ENCODE measurements at places on chromosomes 3 and 15. TPM values are rescaled to one million over a fixed set of nuclear protein-coding genes. Genes with fewer than 3 reads are reported as not detected.

DNA sequence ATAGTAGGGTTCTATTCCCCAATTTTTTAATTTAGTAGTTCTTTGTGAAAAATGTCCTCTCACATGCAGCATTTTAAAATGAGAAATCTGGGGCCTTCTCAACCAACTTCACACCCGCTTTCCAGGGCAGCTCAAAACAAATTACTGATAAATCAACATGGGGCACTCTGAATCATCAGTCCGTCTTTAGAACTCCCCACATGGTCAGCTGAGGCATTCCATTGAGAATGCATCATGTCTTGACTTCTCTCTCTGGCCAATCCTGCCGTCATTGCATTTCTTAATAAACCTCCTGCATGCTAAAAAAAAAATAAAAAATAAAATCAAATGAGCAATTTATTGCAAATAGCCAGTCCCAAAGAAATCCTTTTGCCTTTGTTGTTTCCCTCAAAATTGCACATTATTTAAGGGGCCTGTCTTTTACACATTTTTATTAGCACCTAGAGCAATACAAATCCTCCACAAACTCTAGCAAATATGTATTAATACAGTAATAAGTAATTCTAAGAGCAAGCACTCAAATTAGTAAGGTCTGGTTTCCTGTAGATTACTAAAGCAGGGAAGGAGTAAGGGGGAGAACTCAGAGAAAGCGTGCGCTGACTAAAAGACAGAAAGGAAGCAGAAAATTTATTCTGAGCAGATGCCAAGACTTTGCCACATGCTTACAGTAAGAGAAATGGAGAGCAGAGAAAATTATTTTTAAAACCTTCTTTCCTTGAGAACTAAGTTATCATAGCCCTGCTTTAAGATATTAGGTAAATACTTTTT, 175.7 kb downstream of the TNIK start:
- peak; percentile 64 for DNase-seq
- no peaks in the 10 kb centered on the region for H3K27me3 ChIP-seq
- peak overlapping the region; percentile 66 for H3K27ac ChIP-seq

DNA sequence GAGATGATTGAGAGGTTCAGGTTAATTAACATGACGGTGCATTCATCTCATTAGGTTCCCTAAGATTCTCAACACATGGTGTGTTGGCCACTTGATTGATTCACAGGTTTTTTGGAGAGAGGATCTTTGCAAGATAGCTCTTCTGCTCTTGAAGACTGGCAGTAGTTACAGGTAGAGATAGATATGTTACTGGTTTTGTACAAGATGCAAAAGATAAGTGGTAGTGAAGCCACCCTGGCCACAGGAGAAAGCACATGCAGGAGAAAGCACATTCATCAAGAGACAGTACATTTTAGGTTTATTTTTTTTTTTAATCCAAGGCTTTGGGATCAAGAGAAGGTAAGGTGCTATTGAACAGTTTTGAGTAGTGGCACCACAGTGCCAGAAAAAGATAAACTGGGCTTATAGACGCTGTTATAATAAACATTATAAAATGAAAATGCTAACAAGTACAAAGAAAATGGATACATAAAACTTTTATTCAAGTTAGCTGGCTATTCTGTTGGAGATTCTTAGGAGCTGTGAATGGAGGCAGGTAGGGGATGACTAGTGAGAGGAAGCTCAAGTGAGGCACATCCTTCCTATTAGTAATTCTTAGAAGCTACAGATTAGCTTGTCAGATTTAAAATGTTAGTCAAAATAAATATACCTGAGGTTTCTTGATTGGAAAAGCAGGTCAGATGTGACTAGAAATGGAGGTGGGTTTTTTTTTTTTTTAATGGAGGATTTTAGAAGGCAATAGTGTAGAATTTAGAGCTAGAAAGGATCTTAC, 10.8 kb downstream of the SELENOT start:
- peaks cover 24% of the 10 kb centered on the region for H3K36me3 ChIP-seq
- DNase-seq = no peak
- no peak overlapping the region for H3K4me3 ChIP-seq
- no peaks in the 10 kb centered on the region for H3K4me1 ChIP-seq
- H3K27me3 ChIP-seq = no peaks in the 10 kb centered on the region
- no peak overlapping the region for H3K27ac ChIP-seq

GRCh38 chr3:107619549-107619948, 96.8 kb downstream of the BBX start:
- no peak overlapping the region for H3K4me3 ChIP-seq
- no peak overlapping the region for H3K27ac ChIP-seq
- H3K27me3 ChIP-seq = no peaks in the 10 kb centered on the region

DNA sequence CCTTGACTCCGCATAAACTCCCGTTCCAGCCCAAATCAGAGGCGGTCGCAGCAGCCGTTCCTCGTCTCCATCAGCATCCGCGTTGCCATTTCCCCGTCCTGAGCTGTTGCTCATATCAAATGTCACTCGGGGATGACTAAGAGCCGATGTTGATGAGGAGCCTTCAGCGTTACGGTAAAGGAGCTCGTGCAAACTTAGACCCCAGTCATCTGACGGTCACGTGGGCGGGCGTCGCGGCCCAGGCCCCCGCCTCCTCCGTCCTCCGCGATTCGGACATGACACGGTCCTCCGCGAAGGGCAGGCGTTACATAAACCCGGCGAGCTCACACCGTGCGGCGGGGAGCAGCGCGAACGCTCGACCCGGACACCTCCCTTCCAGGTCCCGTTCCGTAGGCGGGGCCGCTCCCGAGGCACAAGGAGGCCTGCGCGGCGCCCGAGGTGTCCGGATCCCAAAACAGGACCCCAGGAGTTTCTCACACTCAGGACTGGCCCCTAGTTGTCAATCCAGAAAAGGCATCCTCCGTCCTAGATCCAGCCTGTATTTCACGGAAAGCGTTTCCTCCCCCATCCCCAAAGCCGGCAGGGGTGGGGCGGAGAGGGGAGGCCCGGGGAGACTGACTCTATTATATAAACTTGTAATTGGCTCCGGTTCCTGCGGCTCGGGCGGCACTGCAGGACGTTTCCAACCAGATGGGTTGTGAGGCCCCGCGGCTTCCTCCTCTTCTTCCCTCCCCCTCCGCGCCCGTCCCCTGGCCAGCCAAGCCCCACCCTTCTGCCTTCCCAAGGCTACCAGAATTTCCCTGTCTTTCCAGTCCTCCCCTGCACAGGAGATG, 100.0 kb upstream of the IGF1R start:
- peaks cover 12% of the 10 kb centered on the region for H3K4me1 ChIP-seq
- H3K4me3 ChIP-seq = peak overlapping the region; percentile 45
- H3K27me3 ChIP-seq = peaks cover 13% of the 10 kb centered on the region
- no peak overlapping the region for H3K27ac ChIP-seq

GRCh38 chr3:29004885-29005599, 275.8 kb upstream of the RBMS3 start:
- no peaks in the 10 kb centered on the region for H3K27me3 ChIP-seq
- H3K27ac ChIP-seq = no peak overlapping the region
- H3K4me3 ChIP-seq = no peak overlapping the region
- DNase-seq = no peak

- H3K4me1 ChIP-seq = no peaks in the 10 kb centered on the region
- H3K36me3 ChIP-seq = no peaks in the 10 kb centered on the region
- DNase-seq = no peak
- H3K27me3 ChIP-seq = no peaks in the 10 kb centered on the region
Measured at GRCh38 chr3:88009066-88009465, 49.7 kb downstream of the CGGBP1 start.

DNA sequence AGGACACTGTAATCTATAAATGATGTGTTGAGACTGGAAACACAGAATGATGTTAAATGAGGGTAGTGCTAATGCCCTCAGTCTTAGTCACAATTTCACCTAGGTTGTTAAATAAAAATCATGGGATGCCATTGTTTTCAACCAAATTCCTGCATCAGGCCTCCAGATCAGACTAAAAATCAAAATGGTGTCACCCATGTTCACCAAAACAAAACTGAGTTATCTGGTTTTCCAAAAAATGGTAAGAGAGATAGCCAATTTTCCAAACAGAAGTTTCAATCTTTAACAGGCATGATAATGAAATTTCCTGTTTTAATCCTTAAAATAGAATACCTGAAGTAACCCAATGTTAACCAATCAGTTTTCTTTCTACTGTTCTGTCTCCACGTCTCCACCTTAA, 2.2 kb upstream of the PIAS1 start:
- H3K4me3 ChIP-seq = no peak overlapping the region
- no peak overlapping the region for H3K27ac ChIP-seq
- DNase-seq = no peak
- H3K4me1 ChIP-seq = peaks cover 16% of the 10 kb centered on the region
- H3K27me3 ChIP-seq = no peaks in the 10 kb centered on the region
- H3K36me3 ChIP-seq = peaks cover 4% of the 10 kb centered on the region

- no peaks in the 10 kb centered on the region for H3K27me3 ChIP-seq
- H3K4me3 ChIP-seq = no peak overlapping the region
- no peaks in the 10 kb centered on the region for H3K4me1 ChIP-seq
- no peak overlapping the region for H3K27ac ChIP-seq
- H3K36me3 ChIP-seq = no peaks in the 10 kb centered on the region
Measured at GRCh38 chr3:85935171-85935570, 976.4 kb downstream of the CADM2 start.

DNA sequence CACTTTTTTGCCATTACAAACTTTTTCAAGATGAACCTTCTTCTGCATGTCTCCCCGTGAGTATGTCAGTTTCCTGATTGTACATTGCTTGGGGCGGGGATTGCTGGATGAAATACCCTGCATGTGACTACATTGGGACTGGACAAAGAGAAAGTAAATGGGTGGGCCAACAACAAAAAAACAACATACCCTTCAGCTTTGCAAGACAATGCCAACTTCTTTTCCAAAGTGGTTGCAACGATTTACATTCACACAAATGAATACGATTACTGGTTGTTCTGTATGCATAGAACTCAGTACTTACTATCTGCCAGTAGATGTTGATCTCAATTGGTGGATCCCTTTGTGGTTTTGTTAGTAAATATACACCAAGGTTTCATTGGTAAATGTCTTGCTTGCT, 908.4 kb downstream of the AGBL1 start:
- H3K27me3 ChIP-seq = no peaks in the 10 kb centered on the region
- H3K36me3 ChIP-seq = no peaks in the 10 kb centered on the region
- DNase-seq = no peak
- H3K4me3 ChIP-seq = no peak overlapping the region
- no peaks in the 10 kb centered on the region for H3K4me1 ChIP-seq

- peaks cover 7% of the 10 kb centered on the region for H3K4me1 ChIP-seq
- DNase-seq = no peak
- no peak overlapping the region for H3K27ac ChIP-seq
Measured at GRCh38 chr3:49244581-49245205, 32.3 kb downstream of the C3orf62 start.

DNA sequence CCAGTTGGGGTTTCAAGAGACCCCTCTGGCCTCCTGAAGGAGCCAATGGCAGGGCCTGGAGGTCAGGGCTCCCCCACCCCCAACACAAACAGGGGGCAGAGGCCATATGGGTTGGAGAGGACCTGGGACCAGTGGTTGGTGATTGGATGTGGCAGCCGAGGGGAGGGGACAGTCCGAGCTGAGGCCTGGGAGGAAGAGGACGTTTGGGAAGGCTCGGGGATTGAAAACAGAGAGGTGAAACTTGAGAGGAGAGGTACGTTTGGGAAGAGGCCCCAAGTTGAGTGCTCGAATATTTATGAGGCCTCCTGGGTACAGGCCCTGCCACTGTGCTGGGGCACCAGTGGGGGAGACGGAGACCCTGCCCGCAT, 53.7 kb downstream of the DNAJB8 start:
- DNase-seq = no peak
- no peak overlapping the region for H3K4me3 ChIP-seq
- peaks cover 23% of the 10 kb centered on the region for H3K4me1 ChIP-seq
- no peaks in the 10 kb centered on the region for H3K27me3 ChIP-seq

DNA sequence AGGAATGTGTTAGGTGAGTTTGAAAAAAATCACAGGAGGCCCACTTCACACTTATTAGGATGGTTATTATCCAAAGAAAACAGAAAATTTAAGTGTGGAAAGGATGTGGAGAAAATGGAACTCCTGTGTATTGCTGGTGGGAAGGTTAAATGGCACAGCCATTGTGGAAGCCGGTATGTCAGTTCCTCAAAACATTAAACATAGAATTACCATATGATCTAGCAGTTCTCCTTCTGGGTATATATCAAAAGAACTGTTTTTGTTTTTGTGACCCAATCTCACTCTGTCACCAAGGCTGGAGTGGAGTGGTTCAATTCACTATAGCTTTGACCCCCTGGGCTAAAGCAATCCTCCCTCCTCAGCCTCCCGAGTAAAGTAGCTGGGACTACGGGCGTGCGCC, 10.4 kb upstream of the ZFYVE19 start:
- H3K4me3 ChIP-seq = no peak overlapping the region
- H3K27me3 ChIP-seq = no peaks in the 10 kb centered on the region
- DNase-seq = no peak
- peaks cover 10% of the 10 kb centered on the region for H3K36me3 ChIP-seq
- H3K27ac ChIP-seq = no peak overlapping the region

DNA sequence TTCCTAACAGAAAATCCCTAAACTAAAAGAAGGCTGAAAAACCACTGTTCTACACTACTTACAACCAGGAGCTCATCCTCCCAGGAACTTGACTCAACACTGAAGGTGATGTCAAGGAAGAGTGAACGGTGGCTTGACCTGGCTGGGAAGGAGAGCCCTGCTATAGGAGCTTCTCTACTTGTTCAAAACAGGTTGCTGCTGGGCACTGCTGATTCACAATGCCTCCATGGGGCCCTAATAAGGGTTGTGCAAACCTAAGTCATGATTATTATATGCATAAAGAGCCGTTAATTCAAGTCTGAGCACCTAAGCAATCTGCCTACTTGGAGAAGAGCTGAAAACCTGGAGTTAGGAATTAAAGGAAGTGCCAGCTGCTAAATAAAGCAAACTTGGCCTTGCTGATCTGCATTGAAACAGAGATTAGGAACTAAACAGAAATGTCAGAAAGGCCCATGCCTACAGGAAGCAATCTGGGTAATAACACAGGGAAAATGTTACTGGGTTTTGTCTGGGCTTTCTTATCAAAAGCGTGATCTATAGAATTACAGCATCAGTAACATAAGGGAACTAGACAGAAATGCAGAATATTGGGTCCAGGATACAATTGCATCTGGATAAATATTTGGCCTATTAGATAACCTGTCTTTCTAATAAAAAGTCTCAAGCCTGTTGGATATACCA, 243.2 kb downstream of the NEK10 start:
- H3K4me1 ChIP-seq = no peaks in the 10 kb centered on the region
- H3K27me3 ChIP-seq = no peaks in the 10 kb centered on the region
- H3K27ac ChIP-seq = no peak overlapping the region
- no peak for DNase-seq
- no peaks in the 10 kb centered on the region for H3K36me3 ChIP-seq

The LXN gene
- not detected for total RNA-seq

The TMEM158 gene
- 11.4 TPM for total RNA-seq

The CPNE9 gene
- total RNA-seq = not detected

The ZIC1 gene
- total RNA-seq = 10.9 TPM

The DHX36 gene
- total RNA-seq = 44.3 TPM

The PCSK6 gene
- 0.44 TPM for total RNA-seq
